Lower lobe of right lung (tissue), 2 donors: ENCODE measurements at places on chromosomes 6 and 20. TPM values are rescaled to one million over a fixed set of nuclear protein-coding genes. Genes with fewer than 3 reads are reported as not detected.

DNAH8 gene
- 0.03 TPM for total RNA-seq

- no peak for DNase-seq
These were observed 547.3 kb upstream of the SLC35B3 start for GRCh38 chr6:8982668-8983067.

DNA sequence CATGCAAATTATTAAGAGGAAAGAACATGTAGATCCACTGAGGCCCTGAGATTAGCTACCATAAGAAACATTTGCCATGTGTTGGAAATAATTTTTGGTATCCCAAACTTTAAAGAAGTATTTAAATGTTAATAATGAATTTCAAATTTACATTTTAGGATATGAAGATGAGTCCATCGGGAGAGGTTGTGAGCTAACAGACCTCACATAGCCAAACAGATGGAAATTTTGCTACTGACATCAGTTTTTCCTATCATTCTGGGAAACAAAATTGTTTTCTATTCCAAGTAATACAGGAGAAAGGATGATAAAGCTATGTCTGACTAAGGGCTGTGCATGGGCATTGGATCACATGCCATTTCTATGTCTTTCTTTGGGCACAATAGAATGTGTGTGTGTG, 809.6 kb downstream of the TENT5A start:
- DNase-seq, result no peak

GRCh38 chr6:22808466-22808865, 239.1 kb downstream of the HDGFL1 start:
- DNase-seq, result no peak

PLCB4 gene
- total RNA-seq, result 6.6 TPM

BANF2 gene
- not detected for total RNA-seq

- no peak for DNase-seq
These were observed 171.8 kb upstream of the BMP2 start for GRCh38 chr20:6595704-6596103.
